ENCODE measurements at places on chromosomes 6 and 20. TPM values are rescaled to one million over a fixed set of nuclear protein-coding genes. Genes with fewer than 3 reads are reported as not detected.

DNA sequence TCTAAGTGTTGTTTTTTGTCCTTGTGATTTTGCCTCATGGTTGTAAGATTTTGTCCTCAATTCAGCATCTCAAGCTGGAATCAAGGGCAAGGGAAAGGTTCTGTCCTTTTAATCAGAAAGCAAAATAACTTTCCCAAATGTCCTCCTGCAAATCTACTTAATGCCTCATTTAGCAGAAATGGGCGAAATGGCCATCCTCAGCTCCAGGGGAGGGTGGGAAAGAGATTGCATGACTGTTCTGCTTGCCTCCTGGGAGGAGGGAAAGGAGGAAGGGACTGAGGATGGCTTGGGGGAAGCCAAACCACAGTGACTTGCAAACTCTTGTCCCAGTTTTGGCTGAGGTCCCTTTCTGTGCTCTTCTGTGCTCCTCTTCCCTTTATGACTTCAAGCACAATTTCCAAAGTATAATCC is 43.4 kb downstream of the TNFAIP3 start:
- DNase-seq, result no peak

The ZSCAN23 gene
- total RNA-seq, result 3.1 TPM

DNA sequence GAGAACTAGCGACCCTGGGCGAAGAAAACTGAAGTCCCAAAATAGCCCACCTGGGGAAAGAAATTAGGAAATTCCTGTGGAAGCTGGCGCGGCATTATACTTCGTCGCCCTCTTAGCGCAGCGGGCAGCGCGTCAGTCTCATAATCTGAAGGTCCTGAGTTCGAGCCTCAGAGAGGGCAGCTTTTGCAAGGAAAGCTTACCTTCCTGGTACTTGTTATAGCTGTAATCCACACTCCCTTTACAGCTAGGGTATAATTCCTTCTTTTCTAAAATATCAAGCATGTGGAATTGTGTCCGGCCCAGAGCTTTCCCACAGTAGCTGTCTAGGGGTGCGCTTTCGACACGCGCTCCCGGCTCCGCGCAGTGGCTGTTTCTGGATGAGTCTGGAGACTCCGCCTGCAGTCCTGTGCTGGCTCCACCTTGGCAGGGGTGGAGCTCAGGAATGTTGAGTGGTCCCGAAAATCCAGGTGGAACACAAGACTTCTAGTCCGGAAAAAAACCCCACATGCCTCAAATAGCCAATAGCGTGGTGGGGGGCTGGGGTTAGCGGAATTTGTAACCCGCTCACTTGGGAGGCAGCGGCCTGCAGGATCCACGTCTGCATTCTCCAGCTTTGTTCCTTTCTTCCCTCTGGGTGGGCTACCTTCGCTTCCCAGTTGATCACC is 83.7 kb upstream of the ZNF322 start:
- peak; percentile 90 for DNase-seq

The HFE gene
- total RNA-seq, result 0.63 TPM

All from GM23338 (cell line).